ENCODE measurements at places on chromosomes 13 and 19.
A peak's percentile ranks its signal among the peaks of the same experiment; 100 is the strongest.

GRCh38 chr13:42623916-42624315, 50.0 kb downstream of the TNFSF11 start:
- DNase-seq, result no peak

GRCh38 chr19:46732172-46732938, 13.5 kb upstream of the FKRP start:
- no peak for DNase-seq

- no peak for DNase-seq
Observed at GRCh38 chr19:31174948-31175347, 174.3 kb downstream of the TSHZ3 start.

- DNase-seq, result no peak
Observed at GRCh38 chr19:50332244-50333038, 3.3 kb upstream of the KCNC3 start.

DNA sequence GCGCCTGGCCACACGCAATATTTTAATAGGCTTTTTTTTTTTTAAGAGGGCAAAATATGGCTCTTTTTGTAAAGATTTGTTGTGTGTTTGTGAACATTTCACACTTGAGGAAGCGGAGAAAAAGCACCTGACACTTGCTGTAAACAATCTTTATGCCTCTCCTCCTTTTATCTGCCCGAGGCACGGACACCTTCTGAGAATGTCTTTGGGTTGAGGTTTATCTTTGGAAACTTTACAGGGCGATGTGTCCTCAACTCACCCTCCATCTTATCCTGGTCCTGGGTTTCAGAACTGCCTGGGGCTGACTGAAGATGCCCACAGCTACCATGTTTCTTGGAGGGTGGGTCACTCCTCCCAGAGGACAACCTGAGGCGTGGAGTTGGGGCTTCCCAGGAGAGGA, 44.0 kb downstream of the ZNF627 start:
- no peak for DNase-seq

DNA sequence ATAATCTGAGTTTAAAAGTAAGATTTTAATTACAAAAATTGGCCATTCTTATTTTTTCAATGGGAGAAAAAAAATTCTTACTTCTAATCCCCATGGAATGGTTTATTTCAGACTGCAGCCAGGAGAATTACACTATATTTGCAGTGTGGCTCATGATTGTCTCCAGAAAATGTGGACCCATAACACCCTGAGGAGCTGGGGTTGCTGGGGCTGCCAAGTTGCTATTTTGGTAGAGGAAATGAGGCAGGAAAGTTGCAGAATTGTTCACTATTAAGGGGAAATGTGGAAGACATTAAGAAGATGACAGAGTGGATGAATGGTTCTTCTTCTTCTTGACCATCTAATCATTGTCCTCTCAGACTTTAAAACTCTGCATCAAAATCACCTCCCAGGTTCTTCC, 4.6 kb upstream of the SCEL start:
- DNase-seq, result no peak

GRCh38 chr19:6677883-6678689, 8.1 kb upstream of the TNFSF14 start:
- DNase-seq, result no peak

DNA sequence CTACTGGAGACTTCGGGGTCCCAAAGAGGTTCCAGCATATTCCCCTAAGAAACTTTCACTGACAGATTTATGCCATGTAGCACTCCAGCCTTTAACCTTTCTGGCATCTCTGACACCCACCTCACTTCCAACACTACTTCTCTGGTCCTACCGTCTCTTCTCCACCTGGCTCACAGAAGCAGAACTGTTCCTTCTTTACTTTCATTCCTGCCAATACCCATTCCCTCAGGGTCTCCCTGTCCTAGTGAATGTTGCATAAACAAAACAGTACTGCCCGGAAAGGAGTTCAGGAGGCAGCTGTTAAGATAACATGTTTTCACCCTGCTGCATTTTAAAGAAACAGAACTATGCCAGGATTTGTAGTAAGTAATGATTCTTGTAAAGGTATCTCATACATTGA, 136.0 kb upstream of the MIR17HG start:
- DNase-seq, result no peak

- no peak for DNase-seq
Observed at GRCh38 chr13:24764276-24764630, 284 bp downstream of the RNF17 start.

DNA sequence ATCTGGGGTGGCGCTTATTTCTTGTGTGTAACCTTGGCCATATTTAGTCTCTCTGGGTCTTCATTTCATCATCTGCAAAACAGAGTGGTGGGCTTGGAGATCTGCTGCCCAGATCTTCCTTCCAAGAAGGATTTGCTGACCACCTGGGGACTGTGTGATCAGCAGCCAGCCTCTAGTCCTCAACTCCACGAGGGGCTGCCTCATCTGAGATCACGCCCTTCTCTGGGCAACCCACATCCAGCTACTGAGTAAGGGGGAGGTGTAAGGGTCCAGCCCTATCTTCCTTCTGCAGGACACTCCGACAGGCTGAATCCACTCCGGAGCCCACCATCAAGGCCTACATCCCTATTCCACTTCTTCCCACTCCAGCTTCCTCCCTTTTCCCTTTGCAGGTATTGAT, 57.9 kb downstream of the CHST8 start:
- no peak for DNase-seq

DNA sequence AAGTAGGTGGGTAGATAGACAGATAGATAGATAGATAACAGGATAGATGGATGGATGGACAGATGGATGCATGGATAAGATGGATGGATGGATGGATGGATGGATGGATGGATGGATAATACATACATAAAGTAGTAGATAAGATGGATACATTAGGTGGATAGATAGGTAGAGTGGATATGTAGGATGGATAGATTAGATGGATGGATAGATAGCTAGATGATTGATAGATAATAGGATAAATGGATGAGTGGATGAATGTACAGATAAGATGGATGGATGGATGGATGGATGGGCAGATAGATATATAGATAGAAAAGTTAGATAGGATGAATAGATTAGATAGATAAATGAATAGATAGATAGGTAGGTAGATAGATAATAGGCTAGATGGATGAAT, 2.1 kb downstream of the CYP4F3 start:
- no peak for DNase-seq

DNA sequence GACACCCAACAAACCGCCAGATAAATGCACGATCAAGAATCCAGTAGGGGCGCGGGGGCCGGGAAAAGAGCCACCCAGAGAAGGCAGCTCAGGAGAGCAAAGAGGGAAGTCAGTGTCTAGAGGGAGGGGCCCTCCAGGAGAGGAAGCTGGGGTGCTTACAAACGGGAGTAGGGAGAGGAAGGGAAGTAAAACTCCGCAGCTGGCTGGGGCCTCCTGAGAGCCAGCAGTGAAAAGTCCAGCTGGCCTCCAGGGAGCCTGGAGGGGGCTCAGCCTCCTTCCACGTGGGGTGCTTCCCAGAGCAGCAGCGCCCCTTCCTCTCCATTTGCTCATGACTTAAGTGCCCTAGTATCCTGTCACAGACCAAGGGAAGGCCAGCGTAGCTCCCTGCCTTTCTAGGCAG, 51.8 kb downstream of the TMED1 start:
- peak; percentile 61 for DNase-seq

DNA sequence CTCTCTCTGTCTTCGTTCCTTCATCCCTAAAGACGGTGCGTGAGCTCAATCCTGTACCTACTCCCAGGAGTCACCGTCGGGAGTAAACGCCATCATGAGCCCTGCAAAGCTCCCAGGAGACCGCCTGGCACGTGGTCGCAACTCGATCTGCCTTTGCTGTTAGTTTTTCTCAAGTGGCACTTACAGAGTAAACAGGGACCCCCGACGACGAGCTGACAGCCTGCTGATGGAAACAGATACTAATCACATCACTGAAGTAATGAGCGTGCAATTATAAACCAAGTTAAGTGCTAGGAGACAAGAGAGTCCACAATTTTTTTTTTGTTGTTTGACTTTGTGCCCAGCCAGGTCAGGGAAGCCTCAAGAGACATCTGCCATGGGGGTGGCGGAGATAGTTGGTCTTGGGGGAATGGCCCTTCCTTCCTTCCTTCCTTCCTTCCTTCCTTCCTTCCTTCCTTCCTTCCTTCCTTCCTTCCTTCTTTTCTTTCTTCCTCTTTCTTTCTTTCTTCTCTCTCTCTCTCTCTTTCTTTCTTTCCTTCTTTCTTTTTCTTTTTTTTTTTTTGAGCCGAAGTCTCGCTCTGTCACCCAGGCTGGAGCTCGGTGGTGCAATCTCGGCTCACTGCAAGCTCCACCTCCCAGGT, 23.6 kb downstream of the CACNG6 start:
- no peak for DNase-seq

GRCh38 chr19:50280983-50281382, 48.2 kb downstream of the KCNC3 start:
- no peak for DNase-seq

- no peak for DNase-seq
Observed at GRCh38 chr13:74774264-74774663, 640.1 kb upstream of the KLF12 start.

GRCh38 chr19:33887891-33888290, 91.2 kb downstream of the KCTD15 start:
- peak; percentile 51 for DNase-seq

DNA sequence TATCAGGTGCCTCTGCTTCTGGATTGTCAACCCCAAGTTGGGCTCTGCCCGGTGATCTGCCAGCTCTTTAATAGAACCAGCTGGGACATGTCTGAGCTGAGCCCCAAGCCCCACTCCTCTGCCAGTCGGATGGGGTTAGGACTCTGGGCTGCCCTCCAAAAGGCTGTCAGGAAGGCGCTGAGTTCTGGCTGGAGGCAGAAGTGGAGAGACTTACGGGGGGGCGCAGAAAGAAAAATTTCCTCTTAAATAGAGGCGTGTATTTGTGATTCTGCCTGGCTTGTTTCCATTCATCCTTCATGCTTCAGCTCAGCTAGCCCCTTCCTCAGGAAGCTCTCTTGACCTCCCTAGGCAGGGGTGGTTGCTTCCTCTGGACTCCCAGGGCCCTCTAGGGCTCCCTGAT, 985 bp upstream of the KCNK6 start:
- DNase-seq, result no peak

- DNase-seq, result no peak
Observed at GRCh38 chr19:54268936-54269335, 11.9 kb upstream of the LILRB5 start.

- no peak for DNase-seq
Observed at GRCh38 chr13:49342454-49342853, 94.7 kb downstream of the CDADC1 start.

DNA sequence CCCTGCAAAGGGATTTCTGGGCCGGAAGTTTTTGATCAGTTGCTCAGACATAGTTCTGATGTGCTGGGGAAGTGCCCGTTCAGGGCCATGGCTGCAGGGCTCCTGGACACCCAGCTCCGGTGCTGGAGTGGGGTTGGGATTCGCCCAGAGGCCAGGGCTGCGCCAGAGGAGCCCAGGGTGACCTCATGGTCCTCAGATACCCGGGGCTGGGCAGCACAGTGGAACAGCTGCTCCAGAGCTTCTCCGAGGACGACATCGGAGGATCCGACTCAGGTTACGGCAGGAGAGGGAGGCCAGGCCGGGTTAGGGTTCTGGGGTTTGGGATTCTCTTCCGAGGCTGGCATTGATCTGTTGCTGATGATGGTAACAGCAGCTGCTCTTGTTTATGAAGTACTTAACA, 20.9 kb downstream of the CARM1 start:
- DNase-seq, result no peak

DNA sequence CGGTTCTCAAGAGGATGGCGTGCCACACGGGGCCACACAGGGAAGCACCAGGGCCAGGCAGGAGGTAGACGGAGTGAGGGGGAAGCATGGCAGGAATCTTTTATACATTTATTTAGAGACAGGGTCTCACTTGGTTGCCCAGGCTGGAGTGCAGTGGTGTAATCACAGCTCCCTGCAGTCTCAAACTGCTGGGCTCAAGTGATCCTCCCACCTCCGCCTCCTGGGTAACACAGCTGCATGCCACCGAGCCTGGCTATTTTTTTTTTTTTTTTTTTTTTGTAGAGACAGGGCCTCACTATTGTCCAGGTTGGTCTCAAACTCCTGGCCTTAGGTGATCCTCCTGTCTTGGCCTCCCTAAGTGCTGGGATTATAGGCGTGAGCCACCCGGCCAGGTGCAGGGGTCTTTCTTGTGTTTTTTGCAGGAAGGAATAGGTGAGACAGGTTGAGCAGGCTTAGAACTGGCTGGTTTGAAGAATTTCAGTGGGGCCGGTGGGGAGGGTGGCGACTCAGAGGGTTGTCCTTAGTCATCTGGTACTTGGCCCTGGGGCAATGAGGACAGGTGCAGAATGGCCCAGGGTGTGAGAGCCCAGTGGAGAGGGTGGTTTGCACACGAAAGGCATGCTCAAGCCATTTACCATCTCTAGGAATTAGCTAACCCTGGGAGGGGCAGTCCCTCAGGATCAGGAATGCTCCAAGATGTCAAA, 7.6 kb downstream of the SSC5D start:
- no peak for DNase-seq

Measured in Ammon's horn (tissue), 1 donor.